ENCODE measurements at places on chromosomes 7 and 10.
A peak's percentile ranks its signal among the peaks of the same experiment; 100 is the strongest.

- no peak for DNase-seq
Observed at GRCh38 chr10:21889477-21890275, 113.9 kb downstream of the DNAJC1 start.

- DNase-seq: no peak
Observed at GRCh38 chr7:157525491-157525915, 188.7 kb downstream of the DNAJB6 start.

GRCh38 chr7:47664650-47665195 is 82.8 kb upstream of the TNS3 start:
- no peak for DNase-seq

DNA sequence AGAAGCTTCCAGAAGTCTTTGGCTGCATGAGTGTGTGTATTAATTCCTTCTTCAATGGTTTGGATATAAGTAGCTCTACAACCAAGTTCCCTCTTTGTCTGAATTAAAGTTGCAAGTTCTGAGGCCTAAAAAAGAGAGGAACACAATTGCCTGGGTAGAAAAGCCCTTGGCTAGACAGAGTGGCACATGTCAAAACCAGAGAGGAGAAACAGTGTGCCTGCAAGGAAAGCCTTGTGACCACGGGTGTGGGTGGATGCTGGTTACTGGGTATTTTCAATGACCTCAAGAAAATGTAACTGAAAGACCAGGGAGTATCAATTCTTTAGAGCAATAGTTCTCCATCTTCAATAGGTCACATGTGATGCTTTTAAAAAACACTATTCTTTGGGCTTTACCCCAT is 148.3 kb downstream of the SVIL start:
- no peak for DNase-seq

DNA sequence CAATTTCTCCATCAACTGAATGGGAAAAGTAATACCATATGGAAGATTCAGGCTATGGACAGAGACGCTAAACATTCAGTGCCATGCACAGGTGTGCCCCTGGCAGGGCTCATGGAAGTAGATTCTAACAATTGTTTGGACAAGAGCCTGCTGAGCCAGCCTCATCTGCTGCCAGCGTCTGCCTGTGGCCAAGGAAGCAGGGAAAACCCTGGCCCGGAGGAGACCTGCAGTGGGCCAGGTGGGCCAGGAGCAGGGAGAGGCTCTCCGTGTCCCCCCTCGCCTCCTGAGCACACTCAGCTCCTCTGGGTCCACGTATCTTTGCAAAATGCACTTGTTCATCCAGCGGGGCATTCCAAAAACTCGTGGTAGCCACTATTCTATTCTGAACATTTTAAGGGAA is 130.1 kb downstream of the TCERG1L start:
- no peak for DNase-seq

GRCh38 chr10:104735757-104736391 is 94.8 kb downstream of the SORCS3 start:
- no peak for DNase-seq

- DNase-seq: no peak
Observed at GRCh38 chr7:157278791-157279724, 57.7 kb upstream of the DNAJB6 start.

GRCh38 chr7:6209340-6209739 is 63.1 kb downstream of the CYTH3 start:
- peak; percentile 48 for DNase-seq

- no peak for DNase-seq
Observed at GRCh38 chr10:45429790-45430189, 55.8 kb downstream of the ALOX5 start.

DNA sequence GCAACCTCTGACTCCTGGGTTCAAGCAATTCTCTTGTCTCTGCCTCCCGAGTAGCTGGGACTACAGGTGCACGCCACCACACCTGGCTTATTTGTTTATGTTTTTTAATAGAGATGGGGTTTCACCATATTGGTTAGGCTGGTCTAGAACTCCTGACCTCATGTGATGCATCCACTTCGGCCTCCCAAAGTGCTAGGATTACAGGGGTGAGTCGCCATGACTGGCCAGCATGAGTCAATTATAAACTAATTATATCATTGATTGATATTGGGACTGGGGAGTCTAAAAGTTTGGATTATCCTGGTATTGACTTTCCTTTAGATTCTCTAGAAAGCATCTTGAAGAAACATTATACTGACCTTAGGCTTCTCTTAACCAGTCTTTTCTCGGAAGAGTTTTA is 73.9 kb upstream of the CCNY start:
- no peak for DNase-seq

- no peak for DNase-seq
Observed at GRCh38 chr7:95933618-95934017, 161.3 kb downstream of the DYNC1I1 start.

- DNase-seq: no peak
Observed at GRCh38 chr10:32360241-32360640, 13.3 kb upstream of the EPC1 start.

DNA sequence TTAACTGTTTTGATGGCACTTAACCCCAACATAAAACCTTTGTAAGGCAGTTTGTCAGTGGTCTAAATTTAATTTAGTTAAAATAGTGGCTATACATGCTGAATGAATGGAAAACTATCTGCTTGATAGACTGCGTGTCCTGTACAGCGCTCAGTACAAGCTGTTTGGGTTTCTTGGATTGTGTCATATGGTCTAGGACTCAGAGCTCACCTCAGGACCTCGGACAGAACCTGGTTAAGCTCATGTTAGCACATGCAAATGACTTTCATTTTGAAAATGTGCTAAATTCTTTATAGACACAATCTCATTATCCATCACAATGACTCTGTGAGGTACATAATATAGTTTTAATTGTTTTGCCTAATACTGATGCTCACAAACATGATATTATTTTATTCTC is 55.7 kb upstream of the RELN start:
- no peak for DNase-seq

DNA sequence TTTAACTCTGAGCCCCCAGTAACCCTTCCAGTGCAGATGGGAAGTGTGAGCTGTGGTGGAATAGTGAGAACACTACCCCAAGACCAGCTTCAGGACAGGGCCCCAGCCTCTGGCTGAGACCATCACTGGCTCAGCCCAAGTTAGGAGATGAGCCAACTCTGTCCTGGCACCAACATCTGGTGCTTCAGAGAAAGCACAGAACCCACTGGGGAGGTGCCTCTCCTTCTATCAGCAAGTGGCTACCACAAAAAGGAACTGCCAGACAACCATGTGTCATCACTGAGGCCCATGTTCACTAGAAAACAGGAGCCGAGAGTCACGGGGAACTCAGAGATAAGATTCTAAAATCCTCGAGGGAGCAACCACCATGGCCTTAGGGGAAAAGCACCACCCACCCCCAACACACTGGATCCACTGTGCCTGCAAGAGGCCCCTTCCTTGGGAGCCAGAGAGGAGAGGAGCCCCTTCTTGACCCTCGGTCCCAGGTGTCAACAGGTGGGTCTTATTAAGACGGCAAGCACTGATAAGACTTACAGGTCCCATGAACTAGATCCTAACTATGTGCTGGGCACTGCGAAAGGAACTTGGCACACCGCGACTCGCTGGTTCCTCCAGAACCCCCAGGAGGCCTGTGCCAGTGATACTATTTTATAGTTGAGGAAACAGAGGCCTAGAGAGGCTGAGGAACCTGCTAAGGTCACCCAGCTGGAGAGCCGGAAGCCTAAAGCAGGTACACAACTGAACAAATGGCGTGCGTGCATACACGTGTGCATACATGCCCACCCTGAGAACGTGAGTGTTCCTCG is 102.7 kb downstream of the FAM53B start:
- peak; percentile 65 for DNase-seq

DNA sequence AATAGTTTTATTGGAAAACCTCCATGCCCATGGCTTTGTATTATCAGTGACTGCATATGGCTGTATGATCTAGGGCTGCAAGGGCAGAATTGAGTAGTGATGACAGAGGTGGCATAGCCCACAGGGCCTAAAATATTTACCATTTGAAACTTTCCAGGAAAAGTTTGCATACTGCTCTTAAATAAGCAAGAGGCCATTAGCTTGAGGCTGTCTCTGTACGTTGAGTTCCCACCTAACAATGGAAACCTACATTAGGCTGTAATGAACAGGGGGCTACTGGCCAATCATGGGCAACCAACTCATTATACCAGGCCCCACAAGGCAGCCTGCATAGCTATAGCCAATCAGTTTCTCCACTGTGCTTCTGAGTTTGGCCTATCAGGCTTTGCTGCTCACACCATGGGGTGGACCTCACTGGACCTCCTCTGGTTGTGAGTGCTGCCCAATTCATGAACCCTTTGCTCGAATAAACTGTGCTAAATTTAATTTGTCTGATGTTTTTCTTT is 673 bp upstream of the ST8SIA6 start:
- DNase-seq: no peak

DNA sequence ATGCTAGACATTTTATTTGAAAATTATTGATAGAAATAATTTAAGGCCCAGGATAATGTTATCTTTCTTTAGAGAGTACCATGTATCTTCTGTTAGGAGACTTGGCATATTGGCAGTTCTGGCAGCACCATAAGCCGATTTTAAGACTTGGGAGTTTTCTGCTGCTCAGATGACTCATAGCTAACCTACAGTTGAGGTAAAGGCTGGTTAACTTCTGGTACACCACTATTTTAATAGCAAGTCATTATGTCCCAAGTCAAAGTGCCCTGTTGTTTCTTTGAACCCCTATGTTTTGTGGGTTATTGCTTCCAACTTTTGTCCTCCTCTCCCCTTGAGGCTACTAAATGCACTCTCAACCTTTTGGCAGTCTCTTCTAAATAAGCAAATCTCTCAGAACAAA is 25.2 kb downstream of the ATRNL1 start:
- DNase-seq: no peak

DNA sequence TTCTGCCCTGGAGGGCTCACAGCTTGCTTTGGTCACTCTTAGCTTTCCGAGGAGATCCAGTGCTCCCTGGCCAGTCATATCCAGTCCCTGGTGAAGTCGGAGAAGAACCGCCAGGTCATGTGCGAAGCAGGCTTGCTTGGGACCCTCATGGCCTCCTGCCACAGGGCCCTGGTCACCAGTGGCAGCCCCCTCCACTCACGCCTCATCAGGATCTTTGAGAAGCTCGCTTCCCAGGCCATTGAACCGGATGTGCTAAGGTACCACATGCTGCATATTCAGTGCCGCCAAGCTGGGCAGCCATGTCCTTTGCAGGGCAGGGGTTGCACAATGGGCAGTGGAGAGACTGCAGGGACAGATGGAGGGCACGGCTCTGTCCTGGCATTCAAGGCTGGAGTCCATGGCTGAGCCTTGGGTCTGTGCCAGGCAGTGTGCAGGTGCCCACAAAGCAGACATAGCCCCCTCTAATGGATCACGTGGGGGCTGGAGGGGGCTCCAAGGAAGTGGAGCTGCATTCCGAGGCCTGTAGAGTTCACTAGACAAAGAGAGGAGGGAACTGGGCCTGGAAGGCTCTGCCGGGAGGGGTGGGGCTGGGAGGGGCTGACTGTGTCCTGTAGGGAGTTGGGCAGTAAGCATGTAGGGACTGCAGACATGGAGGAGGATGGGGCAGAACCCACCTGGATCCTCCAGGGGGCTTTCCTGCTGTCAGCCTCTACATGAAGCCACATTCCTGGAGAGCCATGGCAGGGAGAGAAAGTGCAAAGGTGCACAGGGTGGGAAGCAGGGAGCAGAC is 89.9 kb downstream of the WDFY4 start:
- no peak for DNase-seq

DNA sequence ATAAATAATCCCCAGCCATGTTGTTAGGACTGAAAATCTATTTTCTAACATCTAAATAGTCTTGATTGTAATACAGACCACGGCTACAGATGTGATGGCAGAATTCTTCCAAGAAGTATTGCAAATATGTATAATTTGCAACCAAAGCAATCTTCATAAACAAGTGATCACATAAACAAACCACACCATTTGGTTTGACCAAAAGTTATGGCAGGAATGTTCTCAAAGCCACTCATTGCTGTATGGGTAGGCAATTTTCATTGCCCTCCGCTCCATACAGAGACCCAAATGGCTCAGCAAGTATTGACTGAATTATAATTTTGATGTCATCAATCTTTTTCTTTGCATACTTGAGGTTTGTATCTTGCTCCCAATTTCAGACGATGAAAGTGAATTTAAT is 19.0 kb upstream of the RHOBTB1 start:
- DNase-seq: no peak

- DNase-seq: no peak
Observed at GRCh38 chr10:131574363-131574706, 262.8 kb upstream of the TCERG1L start.

GRCh38 chr7:98211221-98211675 is at the start of gene BHLHA15:
TSS of gene BHLHA15 (plus strand) at chr7:98211439. CDS start at chr7:98212310, 871 bp downstream.
- no peak for DNase-seq

DNA sequence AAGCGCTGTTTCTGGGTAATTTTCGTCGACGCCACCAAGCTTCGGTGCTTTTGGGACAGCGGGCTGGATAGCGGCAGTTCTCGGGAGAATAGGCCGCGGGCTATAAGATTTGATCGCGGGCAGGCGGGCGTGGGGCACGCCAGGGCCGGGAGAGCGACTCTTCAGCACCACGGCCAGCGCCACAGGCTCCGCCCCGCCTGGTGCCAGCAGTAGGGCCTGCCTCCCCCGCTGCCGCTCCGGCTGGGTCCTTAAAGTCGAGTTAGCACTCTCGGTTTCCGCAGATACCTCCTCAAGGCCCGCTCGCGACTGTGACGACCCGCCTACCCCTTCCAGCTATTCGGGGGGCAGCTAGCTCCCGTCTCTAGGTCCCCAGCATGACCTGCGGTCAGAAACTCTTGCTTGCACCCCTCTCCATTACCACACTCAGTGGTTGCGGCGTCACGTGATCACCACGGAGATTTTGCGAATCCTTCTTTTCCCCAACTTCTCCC is 9.4 kb downstream of the NXPH1 start:
- DNase-seq: peak; percentile 53

GRCh38 chr10:103803941-103804340 is 51.4 kb downstream of the SH3PXD2A start:
- DNase-seq: no peak

All from Ammon's horn (tissue), 1 donor.